Upper lobe of right lung (tissue), 1 donor: ENCODE measurements at places on chromosomes 3 and 15.

GRCh38 chr15:99753066-99753465, 19.8 kb upstream of the LYSMD4 start:
- no peak for DNase-seq

DNA sequence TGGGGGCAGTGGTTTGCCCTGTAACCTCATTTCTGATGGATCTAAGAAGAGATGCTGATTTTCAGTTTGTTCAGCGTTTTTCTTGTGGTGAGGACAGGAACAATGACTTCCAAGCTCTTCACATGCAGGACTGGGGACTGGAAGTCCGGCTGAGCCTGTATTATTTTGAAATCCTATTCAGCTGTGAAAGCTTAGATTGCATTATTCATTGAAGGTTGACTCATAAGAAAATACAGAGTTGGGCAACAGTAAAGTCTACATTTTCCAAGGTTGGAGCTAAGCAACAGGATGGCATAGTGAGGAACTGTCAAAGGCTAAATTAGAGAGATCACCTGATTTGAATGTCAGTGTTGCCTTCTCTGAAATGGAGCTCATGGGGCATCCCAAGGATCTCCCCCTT, 230.9 kb upstream of the FEZF2 start:
- DNase-seq = no peak

DNA sequence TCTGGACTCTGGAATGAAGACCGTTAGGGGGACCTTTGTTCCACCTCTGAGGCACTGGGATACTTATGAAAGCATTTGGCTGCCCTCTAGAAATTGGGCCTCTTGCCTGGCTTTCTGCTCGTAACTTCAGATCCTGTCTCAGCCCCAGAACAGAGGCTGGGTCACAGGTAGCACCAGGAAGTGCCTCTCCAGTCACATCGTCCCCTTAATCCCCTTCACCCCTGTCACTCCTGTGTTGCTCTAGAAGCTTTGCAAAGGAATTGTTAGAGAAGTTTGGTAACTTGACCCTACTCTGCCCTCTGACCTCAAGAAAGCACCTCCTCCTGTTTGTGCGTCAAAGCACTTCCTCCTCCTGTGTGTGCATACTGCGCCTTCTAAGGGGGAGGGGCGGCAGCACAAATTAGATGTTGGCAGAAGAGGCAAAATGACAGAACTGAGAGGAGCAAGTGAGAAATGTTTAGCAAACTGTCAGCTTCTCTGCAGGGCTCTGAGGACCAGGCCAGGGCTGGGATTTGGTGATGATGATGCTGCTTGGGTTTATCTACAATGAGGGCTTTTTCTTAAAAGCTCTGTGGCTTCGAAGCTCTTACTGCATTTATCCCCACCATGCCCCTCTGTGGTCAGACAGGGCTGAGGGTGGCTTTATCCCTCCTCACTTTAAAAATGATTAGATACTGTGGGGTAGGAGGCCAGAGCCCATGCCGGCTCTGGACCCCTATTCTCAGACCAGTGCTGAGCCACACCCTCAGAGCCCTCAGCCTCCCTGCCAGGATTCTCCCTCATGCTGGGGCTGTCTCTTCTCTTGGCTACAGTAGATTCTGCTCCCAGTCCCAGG, 76.2 kb downstream of the LARS2 start:
- no peak for DNase-seq

GRCh38 chr3:191549357-191549756, 88.4 kb downstream of the PYDC2 start:
- DNase-seq = no peak

- DNase-seq = no peak
Observed at GRCh38 chr3:72245183-72245811, 460.3 kb upstream of the PROK2 start.

GRCh38 chr3:42229942-42230688, 35.9 kb downstream of the CCK start:
- no peak for DNase-seq

DNA sequence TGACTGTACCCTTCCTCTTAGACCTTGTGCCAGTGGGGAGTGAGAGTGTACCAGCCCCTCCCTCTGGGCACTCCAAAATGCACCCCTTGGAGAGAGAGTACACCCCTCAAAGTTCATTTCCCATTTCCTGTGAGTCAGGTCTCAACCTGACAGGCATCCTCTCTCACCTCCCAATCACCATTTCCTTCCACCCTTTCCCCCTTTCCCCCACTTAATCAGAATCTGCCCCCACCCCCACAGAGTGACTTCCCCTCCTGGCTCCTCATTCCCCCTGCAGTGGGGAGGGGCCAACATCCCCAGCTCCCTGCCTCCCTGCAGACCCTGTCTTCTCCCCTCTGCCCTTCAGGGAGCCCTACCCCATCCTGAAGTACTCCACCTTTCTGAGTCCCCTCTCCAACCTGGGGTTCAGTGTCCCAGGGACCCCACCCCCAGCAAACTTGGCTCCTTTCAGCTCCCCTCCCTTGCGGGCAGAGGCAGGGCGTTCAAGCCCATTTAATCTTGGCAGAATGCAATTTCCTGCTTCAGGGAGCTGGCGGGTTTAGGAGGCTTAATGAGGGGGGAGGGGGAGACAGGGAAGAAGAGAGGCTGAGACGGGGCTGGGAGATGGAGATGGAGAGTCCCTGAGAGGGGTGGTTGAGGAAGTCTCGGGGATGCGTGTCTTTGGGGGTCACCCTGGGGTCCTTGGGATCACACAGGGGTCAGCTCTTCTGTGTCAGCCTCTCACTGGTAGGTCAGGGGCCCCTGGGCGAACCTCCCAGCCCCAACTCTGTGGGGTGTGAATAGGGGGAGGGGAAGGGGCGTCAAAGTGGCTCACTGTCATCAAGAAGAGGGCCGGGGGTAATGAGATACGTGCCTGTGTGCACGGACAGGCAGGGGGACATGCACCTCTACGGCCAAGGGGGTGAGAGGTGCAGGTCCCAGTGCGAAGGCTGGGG, 16.6 kb upstream of the SEMA3F start:
- no peak for DNase-seq

GRCh38 chr3:18422972-18423371, 2.2 kb downstream of the SATB1 start:
- DNase-seq = no peak

DNA sequence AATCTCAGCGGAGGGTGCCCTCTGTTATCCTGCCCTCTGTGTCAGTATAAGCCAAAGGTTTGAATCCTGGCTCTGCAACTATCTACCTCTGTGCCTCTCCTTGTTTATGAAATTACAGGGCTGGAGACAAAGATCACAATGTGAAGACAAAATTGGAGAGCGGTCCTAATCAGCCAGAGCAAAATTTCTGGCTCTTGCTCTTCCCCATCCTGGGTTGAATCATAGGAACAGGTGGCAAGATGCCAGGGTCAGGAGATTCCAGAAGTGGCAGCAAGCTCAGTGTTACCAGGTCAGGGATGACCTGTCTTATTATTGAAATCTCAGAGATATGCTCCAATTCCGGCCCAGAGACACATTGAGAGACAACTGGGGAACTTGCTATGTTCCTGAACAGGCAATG, 2.3 kb upstream of the CCR2 start:
- no peak for DNase-seq

DNA sequence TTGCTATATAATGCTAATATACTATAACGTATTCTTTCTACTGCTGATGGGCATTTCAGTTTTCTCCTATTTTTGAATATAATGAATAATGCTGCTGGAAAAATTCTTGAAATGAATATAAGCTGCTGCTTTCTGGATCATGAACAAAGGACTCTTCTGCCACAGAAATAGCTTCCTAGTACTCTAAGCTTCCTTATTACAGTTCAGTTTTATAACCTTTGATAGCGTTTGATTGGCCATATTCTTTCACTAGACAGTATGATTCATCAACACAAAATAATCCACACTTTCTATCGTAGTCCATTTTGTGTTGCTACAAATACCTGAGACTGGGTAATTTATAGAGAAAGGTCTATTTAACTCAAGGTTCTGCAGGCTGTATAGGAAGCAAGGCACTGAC, 16.4 kb upstream of the UBE3A start:
- no peak for DNase-seq

DNA sequence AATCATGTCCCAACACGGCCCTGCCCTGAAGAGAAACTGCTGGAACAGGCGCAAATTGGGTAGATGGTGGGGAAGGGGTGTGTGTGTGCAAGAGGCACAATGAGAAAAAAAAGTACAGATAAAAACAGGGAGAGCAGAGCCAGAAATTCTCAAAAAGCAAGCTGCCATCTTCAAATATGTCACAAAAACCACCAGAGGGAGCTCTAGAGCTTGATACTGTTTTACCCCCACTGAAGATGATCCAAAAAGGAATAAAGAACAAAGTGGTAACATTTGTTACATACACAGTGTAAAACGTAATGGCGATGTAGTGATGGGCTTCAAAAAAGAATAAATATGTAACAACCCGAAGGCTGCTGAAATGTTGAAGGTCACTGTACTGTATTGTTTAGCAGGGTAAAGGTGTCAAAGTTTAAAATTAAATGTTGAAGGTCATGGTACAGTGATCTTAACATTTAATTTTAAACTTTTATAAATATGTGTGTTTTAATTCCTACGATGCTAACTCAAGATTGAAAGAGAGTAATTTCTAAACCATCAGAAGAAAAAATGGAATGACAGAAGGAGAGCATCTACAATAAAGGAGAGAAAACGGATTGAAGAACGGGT, 6.0 kb downstream of the SNRPA1 start:
- no peak for DNase-seq

DNA sequence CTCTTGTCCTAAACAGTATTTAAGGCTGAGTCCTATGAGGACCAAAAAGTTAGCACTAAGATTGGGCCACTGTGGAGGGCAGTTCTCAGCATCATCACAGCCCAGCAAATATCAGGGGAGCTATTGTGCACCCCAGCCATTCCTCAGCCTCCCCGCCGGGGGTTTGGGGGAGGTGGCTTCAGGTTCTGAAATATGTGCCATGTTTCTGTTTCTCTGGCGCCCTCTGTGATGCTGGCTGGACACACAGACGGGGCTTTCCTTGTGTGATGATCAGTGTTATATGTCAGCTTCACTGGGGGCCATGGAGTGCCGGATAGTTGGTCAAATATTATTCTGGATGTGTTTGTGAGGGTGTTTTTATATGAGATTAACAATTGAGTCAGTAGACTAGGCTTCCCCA, 106.8 kb downstream of the GABRG3 start:
- DNase-seq = no peak

GRCh38 chr15:25688166-25688565, 175.0 kb downstream of the ATP10A start:
- peak; percentile 35 for DNase-seq

GRCh38 chr3:8743021-8743601, 9.5 kb downstream of the CAV3 start:
- DNase-seq = no peak

- DNase-seq = no peak
Observed at GRCh38 chr3:170258105-170258487, 35.9 kb downstream of the PRKCI start.

DNA sequence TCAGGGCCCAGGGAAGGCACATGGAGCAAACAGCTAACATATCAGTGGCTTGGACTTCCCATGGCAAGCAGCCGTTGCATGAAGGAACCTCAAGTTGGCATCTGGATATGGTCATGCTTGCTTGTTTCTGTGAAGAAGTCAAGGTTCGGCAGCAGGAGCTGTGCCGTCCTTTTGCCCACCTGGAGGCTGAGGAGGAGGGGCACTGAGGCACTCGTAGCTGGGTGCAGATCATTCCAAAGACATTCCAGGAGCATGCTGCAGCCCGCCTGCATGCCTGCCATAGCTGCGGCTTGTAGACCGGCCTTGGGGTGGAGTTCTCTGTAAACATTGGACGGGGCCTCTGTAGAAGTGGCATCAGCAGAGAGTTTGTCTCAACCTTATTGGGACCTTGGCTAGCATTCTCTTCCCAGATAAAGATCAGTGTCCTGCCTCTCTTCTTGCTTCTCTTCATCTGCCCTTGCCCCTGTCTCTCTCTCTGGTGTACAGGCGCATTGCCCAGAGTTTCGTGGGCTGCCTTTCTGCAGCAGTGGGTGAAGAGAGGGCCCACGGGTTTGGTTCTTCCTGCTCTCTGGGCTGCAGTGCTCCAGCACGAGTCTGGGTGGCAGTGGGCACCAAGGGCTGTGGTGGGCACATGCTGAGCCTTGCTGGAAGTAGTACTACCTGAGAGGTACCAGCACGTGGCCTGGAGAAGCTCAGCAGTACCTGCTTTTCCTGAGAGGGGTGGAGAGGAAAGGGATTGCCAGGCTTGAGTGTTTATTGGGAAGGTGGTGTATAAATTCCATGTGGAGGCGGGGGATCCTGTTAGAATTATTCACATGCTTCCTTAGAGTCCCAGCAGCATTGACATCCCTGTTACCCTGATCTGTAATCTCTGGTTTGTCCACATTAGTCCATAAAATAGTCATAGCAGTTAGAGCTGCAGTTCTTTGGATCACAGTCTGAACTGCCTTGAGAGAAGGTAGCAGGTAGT, 49.4 kb downstream of the CHCHD6 start:
- DNase-seq = peak; percentile 78

DNA sequence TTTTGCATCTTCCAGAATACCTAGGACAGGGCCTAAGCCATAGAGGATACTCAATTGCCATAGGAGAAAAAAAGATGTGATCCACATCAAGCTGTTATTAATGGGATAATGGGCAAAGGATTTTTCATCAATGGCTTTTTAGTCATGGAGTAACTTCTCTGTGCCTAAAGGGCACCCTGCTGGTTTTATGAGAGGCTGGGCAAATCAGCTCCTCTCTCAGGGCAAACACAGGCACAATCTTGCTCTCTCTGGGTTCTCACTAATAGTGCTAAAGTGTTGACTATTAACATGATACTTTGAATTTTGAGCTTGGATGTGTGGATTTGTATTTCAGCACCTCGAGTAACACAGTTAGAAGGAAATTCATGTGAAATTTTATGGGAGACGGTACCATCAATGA, 67.6 kb downstream of the GHSR start:
- no peak for DNase-seq

GRCh38 chr3:186042521-186043202, 66.2 kb downstream of the ETV5 start:
- DNase-seq = no peak

GRCh38 chr3:157276801-157277200, 116.9 kb upstream of the CCNL1 start:
- DNase-seq = no peak

GRCh38 chr15:38666865-38667510, 102.4 kb upstream of the RASGRP1 start:
- no peak for DNase-seq

GRCh38 chr3:98291332-98291957, 9.1 kb downstream of the OR5H2 start:
- DNase-seq = no peak

DNA sequence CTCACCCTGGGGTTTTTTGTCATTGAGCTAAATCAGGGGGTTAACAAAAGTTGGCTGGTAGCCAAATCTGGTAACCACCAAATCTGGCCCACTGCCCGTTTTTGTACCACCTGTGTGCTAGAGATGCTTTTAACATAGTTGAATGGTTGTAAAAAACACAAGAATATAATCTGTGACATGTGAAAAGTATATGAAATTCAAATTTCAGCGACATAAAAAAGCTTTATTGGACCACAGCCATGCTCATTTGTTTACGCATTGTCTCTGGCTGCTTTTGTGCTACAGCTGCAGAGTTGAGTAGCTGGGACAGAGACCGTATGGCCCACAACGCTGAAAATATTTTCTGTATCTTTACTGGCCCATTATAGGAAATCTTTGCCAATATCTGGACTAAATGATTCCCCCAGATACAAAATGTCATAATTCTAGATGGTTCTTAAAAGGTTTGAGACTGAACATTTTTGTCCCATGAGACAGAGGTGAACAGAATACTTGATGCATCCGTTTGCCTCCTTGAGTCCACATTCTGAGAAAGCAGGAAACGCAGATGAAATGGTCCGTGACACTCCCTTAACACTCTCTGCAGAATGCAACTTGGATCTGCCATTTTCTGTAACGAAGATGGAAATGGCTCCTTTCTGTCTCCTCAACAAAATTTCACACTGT, 120.9 kb upstream of the PDZRN3 start:
- no peak for DNase-seq
